ENCODE measurements at places on chromosomes 6 and 20. TPM values are rescaled to one million over a fixed set of nuclear protein-coding genes. Genes with fewer than 3 reads are reported as not detected.
A peak's percentile ranks its signal among the peaks of the same experiment; 100 is the strongest.

- no peak for DNase-seq
Observed at GRCh38 chr6:160005861-160006540, 37.1 kb downstream of the IGF2R start.

- DNase-seq, result no peak
Observed at GRCh38 chr6:107546691-107547450, 57.0 kb downstream of the SOBP start.

- DNase-seq, result no peak
Observed at GRCh38 chr6:144911322-144911721, 626.2 kb downstream of the UTRN start.

The CDH26 gene
- 2.2 TPM for total RNA-seq

DNA sequence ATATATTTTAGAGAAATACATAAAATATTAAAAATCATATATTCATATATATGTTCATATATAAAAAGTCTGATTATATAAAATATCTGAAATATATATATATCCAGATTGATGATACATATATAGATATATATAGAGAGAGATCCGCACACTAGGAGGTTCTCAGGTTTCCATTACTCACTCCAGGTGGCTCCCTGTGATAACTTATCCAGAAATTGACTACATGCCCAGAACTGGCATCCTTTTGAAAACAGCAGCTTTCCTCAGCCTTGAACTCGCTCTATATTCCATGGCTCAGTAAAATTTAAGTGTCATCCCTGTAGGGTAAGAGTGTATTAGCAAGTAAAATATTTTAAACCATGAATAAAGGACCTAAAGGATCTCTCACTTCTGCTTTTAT is 206.8 kb downstream of the TINAG start:
- DNase-seq, result no peak

GRCh38 chr20:1702855-1703254 is 45.3 kb upstream of the SIRPG start:
- no peak for DNase-seq

- DNase-seq, result no peak
Observed at GRCh38 chr6:84455511-84456029, 228.1 kb upstream of the CEP162 start.

- DNase-seq, result no peak
Observed at GRCh38 chr6:111666847-111667246, 61.2 kb upstream of the TRAF3IP2 start.

The SAMD5 gene
- 11.2 TPM for total RNA-seq

DNA sequence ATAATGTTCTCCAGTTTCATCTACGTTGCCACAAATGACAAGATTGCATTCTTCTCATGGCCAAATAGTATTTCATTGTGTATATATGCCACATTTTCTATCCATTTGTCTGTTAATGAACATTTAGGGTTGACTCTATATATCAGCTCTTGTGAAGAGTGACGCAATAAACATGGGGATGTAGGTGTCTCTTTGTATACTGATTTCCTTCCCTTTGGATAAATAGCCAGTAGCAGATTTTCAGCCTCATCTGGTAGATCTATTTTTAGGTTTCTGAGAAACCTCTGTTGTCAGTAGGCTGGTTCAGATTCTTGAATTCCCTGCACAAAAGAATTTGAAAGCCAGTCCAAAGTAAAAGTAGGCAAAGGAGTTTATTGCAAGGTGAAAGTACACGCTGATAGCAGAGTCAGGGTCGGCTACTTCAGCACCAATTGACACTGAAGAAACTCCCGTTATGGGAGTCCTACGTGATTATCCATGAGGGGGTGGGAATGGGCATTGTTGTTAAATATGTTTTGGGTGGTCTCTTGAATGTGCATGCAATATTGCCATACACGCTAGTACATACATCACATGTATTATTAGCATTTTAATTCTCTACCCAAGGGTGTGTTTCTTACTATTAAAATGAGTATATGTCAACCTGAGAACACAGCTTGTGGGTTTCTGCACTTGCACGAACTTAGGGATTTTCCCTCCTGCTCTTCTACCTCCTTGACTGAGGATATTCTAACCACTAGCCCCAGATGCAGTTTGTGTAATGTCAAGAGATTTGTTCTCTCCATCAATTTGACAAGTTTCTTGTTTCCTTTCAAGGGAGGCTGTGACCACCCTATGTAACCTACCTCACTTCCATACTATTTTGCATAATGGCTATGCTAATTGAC is 14.4 kb upstream of the SLC17A2 start:
- no peak for DNase-seq

GRCh38 chr20:5900908-5901307 is 49.4 kb downstream of the TRMT6 start:
- no peak for DNase-seq

The NNAT gene
- not detected for total RNA-seq

DNA sequence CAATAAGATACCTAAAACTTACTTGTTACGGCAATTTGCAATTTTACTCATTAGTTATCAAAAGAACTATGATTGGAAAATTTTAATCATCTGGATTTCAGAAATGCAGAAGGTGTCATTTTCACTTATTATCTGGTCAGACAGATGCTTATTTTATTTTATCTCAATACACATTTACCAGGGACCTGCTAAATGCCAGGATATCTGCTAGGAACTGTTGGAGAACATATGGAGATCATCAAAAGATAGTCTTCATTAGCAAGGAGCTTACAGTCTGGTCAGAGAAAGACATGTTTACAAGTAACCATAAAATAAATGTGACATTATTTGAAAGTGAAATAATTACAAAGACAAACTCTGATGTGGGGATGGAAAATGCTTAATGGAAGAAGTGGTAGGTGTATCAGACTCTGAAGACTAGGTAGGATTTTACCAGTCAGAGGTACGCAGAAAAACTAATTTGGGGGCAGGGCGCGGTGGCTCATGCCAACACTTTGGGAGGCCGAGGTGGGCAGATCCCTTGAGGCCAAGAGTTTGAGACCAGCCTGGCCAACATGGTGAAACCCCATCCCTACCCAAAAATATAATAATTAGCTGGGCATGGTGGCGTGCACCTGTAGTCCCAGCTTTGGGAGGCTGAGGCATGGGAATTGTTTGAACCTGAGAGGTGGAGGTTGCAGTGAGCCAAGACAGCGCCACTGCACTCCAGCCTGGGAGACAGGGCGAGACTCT is 137.8 kb downstream of the MYB start:
- DNase-seq, result no peak

DNA sequence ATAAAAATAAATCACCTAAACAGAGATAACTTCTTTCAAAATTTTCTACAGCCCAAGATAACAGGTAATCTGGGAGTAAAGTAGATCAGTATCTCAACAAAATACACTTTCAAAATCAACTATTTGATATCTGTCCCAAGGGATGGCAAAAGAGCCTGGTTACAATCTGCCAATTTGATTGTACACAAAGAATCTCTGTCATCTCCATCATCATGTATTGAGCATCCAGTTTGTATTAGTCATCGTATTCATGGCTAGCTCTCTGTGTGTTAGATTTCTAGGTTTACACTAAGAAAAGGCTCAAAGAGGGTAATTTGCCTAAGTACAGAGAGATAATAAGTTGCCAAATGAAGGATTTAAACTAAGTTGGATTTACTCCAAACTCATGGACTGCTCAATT is 329.0 kb upstream of the NRSN1 start:
- no peak for DNase-seq

The DEFB124 gene
- total RNA-seq, result not detected

DNA sequence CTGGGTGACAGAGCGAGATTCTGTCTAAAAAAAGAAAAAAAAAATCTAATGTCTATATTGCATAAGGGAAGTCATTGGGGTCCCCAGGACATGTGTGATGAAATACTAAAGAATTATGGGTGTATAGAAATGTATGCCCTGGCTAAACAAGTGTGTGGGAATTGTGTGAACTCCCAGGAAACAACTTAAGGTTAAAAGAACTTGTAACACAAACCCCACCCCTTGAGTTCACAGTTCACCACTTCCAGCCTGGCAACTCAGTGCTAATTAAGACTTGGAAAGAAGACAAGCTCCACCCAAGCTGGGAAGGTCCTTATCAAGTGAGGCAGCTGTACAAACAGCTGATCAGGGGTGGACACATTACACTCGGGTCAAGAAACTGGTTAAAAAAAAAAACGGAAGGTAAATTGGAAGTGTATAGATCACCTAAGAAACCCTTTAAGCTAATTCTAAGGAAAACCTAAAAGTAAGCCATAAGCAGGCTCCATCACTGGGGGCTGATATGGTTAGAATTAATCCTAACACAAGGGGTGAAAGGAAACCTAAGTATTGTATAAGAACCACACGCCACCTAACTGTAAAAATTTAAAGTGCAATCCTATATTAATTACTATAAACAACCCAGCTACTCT is 25.2 kb downstream of the HLA-A start:
- peak; percentile 66 for DNase-seq

The ADAT2 gene
- 4.2 TPM for total RNA-seq

GRCh38 chr20:14986026-14986655 is 648.7 kb upstream of the FLRT3 start:
- peak; percentile 74 for DNase-seq

The EFCAB8 gene
- 0.53 TPM for total RNA-seq

DNA sequence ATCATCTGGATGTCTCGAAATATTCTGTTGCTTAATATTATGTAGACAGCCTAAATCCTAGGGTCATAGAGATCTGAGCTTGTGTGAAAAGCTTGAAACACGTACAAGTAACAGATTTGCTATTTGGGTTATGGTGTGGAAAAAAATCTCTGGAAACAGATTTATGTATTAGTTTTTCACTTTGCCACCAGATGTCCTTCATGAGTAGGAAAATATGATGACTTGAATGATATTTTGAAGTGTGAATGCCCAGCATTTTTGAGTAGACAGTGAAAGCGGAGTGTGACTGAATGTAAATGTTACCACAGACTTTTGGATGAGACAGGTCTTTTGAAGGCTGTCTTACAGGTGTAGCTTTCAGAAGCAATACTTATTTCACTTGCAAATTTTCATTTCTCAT is 4.2 kb upstream of the BMP6 start:
- peak; percentile 16 for DNase-seq

DNA sequence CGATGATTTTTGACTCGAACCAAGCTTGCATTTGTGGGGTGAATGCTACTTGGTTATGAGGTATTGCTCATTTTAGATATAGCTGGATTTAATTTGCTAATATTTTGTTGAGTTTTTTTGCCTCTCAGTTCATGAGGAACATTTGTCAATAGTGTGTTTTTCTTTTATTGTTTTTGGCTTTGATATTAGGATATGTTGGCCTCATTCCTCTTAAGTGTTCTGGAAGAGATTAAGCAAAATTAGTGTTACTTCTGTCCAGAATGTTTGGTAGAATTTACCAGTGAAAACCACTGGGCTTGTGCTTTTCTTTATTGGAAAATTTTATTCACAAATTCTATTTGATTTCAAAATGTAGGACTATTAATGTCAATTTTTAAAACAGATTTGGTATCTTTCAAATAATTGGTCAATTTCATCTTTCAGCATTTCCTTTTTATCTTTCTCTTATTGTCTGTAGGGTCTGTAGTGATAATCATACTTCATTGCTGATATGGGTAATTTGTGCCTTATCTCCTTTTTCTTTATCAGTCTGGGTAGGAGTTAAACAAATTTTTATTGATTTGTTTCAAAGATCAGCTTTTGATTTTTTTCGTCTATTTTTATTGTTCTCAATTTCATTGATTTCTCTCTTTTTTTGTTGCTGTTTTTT is 14.1 kb downstream of the AIG1 start:
- no peak for DNase-seq

- DNase-seq, result no peak
Observed at GRCh38 chr6:2977799-2978590, 6.6 kb upstream of the SERPINB6 start.

- DNase-seq, result no peak
Observed at GRCh38 chr6:131779304-131779703, 28.5 kb upstream of the ENPP1 start.

DNA sequence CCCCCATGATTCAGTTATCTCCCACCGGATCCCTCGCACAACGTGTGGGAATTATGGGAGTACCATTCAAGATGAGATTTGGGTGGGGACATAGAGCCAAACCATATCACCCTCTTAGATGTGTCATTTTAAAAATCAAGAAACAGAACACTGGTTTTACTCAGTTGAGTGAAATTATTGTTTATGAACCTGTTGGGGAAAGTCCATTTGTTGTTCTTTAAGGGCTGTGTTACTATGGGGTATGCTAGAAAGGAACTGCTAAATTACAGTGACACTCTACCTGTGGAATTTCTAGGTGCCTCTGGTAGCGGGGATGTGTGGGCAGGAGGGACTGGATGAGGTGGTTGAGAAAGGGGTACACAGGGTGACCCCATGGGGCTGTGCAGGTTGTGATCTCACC is 28.9 kb downstream of the STX11 start:
- no peak for DNase-seq

GRCh38 chr6:162200945-162201690 is 526.4 kb downstream of the PRKN start:
- DNase-seq, result no peak

DNA sequence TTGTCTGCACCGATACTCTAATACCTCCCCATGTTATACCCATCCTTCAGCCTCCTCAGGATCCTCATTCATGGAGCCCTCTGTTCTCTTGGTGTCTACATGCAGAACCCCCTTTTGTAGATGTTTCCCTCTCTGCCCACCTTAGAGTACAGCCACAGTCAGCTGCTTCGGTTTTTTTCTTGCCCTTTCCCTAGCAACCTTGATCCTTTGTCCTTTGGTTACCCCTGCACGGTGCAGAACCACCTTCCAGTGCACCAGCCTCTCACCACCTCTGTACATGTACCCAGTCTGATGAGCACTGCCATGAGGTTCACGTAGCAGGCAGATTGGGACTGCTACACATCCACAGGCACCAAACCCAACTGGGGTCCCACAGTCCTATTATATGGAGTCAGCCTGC is 7.3 kb downstream of the VPS16 start:
- no peak for DNase-seq

DNA sequence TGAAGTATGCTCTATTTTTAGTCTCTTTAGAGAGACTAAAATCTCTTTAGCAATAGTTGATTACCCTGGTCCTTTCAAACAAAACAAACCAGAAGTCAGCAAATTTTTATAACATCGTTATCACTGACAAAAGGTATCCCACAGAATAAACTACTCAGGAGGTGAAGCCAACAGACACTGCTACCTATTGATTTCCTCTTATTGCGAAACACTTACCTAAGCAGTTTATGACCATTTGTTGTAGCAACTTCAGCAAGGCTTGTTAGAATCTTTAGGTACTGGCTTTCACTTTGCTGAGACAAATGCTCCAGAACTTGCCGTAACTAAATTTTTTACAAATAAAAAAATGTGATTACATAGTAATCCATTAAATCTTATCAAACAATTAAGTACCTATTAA is 64.4 kb downstream of the HACE1 start:
- peak; percentile 28 for DNase-seq

DNA sequence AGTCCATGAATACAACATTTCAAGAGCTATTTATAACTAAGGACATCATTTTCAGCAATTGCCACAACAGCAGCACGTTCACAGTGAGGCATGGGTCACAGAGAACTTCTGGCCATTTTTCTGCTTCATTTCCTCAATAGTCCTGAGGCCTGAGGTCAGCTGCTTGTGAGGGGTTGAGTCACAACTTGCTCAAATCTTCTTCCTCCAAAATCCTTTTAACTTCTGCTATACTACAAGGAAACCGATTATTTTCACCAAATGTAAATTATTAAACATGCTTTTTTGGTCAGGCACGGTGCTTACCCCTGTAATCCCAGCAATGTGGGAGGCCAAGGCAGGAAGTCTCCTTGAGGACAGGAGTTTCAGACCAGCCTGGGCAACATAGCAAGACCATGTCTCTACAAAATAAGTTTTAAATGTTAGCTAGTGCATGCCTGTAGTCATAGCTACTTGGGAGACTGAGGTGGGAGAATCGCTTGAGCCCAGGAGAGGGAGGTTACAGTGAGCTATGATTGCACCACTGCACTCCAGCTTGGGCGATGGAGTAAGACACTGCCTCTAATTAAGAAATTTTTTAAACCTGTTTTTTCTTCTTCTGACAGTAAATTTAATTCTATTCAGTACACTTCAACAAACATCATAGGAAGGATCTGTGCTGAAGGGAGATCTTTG is 11.1 kb upstream of the SLC16A10 start:
- no peak for DNase-seq

The LINC00237 gene
- total RNA-seq, result not detected

Data from hepatocyte (in vitro differentiated cells).